ENCODE measurements at places on chromosomes 4 and X.

DNA sequence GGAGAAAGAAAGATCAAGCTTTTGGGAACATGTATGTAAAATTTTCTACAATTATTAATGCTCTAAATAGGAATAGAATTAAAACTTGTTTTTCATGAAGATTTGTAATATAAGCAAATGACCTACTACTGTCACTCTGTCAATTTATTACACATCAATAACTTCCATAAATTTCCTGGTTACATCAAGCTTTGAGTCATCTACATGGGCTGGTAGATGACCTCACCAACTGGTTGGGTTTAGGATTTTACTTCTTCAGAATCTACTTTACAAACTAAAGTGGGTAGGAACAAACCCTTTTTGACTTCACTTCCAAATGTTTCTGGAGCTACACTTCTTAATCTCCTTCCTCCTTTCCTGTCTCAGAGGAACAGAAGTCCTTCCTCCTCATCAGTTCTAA is 12.0 kb upstream of the LRAT start:
- no peak for DNase-seq

DNA sequence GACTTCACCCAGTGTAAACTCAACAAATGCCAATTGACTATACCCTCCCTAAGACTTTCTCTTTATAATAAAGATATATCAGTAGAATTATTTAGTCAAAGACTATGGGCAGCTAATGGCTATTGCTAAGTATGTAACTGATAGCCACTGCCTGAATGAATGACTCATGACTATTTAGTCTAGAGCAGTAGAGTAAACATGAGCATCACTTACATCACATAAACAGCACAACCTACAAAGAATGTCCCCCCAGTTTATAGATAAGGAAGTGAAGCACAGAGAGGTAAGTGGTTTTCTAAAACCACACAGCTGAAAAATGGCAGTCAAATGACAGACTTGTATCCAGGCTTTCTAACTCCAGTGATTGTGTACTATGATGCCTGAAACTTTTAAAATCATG is 507.0 kb downstream of the PPARGC1A start:
- no peak for DNase-seq

DNA sequence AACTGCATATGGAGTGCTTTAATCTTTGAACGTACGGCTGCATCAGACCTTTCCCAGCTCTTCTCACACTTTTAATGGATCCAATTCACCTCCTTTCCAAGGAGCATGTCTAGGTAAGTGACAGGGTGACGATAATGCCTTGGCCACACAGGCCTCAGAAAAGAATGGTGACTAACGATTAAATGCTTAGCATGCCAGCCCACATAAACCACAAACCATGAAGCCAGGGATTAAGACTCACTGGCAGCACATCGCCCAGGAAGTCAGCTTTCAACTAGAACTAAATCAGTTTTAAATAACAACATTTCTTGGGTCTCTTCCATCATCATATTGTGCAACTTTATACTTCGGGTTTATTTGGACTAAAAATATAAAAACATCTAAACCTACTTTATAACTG is 28.7 kb downstream of the INPP4B start:
- DNase-seq = peak; percentile 70

- no peak for DNase-seq
Observed at GRCh38 chr4:79201971-79202370, 123.9 kb downstream of the NAA11 start.

- DNase-seq = no peak
Observed at GRCh38 chrX:103158317-103158621, 56.6 kb upstream of the BEX4 start.

GRCh38 chrX:6574762-6575161 is 39.8 kb upstream of the VCX3A start:
- no peak for DNase-seq

- no peak for DNase-seq
Observed at GRCh38 chr4:118350961-118351360, 1.8 kb downstream of the PRSS12 start.

DNA sequence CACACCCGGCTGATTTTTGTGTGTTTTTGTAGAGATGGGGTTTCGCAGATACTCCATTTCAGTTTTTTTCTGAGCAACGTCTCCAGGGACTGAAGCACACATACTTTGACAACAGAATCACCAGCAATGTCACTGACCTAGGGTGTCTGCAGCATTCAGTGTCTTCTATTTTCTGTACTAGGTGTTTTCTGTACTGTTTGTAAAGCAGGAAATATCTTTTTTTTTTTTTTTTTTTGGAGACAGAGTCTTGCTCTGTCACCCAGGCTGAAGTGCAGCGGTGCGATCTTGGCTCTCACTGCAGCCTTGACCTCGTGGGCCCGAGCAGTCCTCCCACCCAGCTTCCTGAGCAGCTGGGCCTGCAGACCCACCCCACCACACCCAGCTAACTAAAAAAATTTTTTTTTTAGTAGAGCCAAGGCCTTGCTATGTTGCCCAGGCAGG is 8.9 kb downstream of the ADD1 start:
- no peak for DNase-seq

DNA sequence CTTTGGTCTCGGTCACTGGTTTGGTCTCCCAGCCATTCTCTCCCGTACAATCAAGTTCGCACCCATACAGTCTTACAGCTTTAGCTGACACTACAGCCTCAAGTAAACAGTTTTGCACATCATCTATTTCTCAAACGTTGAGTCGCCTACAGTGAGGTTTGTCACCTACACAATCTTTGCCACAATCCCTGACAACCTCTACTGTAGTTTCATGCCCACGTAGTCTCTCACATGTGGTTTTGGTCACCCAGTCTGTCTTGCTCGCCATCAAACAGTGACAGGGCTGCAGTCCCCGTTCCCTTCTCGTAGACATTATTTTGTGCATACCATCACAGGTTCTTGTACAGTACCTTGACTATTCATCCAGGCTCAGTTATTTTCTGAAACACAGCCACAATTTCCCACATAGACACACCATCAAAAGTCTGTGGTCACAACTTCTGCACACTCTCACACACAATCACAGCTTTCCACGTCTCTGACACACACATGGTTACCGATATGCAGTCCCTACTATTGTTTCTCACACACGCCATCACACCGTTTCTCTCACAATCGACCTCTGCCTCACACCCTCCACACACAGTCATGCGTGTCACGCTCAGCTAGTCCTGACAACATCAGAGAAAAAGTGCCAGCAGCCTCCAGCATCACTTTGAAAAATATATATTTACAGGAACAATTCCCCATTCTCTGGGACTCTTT is 5.3 kb upstream of the CFP start:
- DNase-seq = peak; percentile 50

- DNase-seq = no peak
Observed at GRCh38 chr4:88549815-88550214, 26.2 kb upstream of the PYURF start.

- no peak for DNase-seq
Observed at GRCh38 chr4:70425306-70425705, 27.6 kb downstream of the OPRPN start.

GRCh38 chrX:137040113-137040794 is 6.5 kb upstream of the GPR101 start:
- DNase-seq = no peak

GRCh38 chrX:124045109-124045508 is 83.6 kb downstream of the STAG2 start:
- no peak for DNase-seq

GRCh38 chr4:94127707-94128328 is 79.8 kb upstream of the SMARCAD1 start:
- no peak for DNase-seq

GRCh38 chrX:46941341-46941740 is 29.1 kb downstream of the JADE3 start:
- DNase-seq = no peak

DNA sequence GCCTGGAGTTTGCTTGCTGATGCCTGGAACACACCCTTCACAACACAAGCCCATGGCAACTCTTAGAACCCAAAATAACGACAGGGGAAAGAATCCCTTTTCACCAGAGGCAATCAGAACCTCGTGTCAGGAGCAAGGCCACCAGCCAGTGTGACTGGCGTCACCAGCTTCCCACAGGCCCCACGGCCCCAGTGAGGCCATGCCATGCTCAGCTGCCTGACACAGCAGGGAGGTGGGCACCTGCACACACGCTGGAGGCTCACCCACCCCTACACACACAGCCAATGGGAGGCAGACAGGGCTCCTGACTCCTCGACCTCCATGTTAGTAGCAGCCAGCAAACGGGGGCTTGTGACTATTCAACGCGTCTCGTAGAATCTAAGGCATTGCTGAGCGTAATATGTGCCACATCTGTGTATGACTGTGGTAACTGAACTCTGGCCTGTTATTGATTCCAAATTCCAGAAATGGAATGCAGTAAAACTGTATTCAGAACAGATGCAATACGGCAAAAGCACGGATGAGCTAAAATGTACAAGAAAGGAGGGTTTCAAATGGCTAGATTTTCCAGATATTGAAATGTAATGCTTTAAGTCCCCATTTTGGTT is 28.5 kb downstream of the RNF212 start:
- DNase-seq = no peak

DNA sequence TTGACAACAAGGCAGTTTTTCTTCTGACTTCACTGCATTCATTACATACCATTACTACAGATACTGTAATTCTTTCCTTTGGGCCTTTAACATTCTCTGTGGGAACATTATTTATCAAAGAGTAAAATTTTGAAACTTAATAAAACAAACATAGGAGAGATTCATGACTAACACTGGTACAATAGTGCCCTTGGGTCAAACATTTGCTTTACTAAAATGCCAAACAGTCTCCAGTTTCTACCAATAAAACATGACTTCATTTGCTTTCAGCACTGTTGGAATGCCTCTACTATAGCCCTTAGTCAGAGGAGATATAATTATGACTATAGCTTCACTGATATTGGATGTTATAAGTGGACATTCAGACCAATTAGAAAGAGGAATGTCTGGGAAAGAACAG is 481.5 kb downstream of the PACRGL start:
- DNase-seq = no peak

GRCh38 chr4:109432203-109432602 is 1.4 kb upstream of the SEC24B start:
- no peak for DNase-seq

GRCh38 chr4:21949073-21949457 is 493 bp upstream of the KCNIP4 start:
- no peak for DNase-seq

- DNase-seq = no peak
Observed at GRCh38 chr4:5755161-5755560, 44.2 kb downstream of the EVC start.

DNA sequence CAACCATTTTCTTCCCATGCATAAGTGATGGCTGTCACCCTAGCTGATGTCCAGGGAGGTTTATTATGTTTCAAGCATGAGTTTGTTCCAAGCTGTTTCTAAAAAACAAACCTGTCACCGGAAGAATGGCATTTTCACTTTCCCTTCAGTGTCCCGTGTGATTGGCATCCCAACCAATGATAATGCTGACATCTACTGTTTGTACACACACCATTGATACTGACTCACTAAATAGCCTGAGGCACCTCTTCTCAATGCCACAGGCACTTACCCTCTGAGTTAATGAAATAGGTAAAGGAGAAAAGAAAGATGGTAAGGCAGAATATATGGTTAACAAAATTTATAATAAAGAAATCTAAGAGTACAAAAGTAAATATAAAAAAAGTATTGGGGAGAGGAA is 23.1 kb upstream of the VCX2 start:
- no peak for DNase-seq

- DNase-seq = no peak
Observed at GRCh38 chrX:50158593-50158992, 42.2 kb downstream of the AKAP4 start.

- no peak for DNase-seq
Observed at GRCh38 chrX:101397779-101398178, 7.0 kb downstream of the RPL36A start.
